ENCODE measurements at places on chromosomes 1 and 21.

DNA sequence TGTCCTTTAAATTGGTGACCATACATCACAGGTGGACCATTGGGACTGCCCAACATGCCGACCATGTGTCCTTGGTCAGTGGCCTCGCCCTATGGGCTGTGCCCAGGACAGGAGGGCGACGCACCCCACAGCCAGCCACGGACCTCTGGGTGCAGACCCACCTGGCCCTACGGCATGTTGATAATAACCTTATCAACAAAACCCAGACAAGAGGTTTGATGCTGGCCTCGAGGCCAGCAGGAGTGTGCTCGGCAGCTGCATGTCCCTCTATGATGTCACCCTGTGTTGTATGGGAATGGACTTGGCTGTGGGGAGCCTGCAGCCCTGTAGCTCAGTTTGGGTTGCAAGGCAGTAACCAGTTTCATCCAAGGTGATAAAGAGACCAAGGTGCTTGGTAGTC lies 32.1 kb downstream of the SLC37A1 start:
- DNase-seq: no peak

DNA sequence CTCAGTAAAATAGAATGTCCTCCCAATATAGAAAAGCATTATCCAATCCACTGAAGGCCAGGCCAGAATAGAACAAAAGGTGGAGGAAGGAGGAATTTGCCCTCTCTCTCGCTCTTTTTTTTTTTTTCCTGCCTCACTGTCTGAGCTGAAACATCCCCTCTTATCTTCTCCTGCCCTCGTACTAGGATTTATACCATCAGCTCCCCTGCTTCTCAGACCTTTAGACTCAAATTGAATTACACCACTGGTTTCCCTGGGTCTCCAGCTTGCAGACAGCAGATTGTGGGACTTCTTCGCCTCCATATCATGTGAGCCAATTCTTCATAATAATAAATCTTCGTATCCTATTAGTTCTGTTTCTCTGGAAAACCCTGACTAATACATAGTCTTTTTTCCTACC lies 4.9 kb upstream of the ZMYM6 start:
- DNase-seq: no peak

DNA sequence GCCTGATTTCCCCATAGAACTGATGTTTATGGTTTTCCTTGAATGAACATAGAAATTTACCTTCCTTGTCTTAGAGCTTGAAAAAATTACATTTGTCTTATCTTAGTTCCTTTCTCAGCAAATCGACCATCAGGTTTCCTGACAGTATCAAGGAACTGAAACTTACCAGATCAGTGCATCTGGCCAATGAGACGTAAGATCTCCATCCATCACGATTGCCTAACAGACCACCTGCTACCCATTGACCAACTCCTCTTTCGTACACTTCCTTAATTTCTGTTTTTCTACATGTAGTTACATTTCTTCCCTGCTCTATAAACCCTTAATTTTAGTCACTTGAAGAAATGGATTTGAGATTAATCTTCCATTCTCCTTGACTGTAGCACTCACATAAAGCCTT lies 57.4 kb upstream of the TMPRSS15 start:
- no peak for DNase-seq

DNA sequence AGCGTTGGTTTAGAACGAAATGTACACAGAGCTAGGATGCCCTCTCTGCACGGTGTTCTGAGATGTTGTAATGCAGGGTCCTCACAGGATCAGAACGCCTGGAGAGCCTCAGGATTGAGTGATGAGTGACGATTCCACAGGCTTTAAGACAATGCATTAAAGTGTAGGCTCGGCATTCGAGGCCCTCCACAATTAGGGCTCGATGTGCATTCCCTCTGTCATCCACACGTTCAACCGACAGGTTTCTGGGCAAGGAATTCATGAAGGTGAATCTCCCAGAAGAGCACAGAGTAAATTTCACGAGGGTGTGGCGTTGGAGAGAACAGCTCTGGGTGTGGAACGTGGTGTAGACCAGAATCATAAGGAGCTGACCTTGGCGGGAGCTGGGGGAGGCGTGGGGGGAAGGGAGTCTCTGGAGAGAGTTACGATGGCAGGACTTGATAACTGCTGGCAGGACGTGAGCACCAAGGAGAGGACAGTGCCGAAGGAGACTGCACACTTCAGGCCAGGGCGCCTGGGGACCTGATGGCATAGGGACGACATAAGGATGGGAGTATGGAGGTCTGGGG lies 51.0 kb upstream of the EFHD2 start:
- no peak for DNase-seq

- no peak for DNase-seq
These were observed 2.3 kb downstream of the PANK4 start for GRCh38 chr1:2523891-2524609.

DNA sequence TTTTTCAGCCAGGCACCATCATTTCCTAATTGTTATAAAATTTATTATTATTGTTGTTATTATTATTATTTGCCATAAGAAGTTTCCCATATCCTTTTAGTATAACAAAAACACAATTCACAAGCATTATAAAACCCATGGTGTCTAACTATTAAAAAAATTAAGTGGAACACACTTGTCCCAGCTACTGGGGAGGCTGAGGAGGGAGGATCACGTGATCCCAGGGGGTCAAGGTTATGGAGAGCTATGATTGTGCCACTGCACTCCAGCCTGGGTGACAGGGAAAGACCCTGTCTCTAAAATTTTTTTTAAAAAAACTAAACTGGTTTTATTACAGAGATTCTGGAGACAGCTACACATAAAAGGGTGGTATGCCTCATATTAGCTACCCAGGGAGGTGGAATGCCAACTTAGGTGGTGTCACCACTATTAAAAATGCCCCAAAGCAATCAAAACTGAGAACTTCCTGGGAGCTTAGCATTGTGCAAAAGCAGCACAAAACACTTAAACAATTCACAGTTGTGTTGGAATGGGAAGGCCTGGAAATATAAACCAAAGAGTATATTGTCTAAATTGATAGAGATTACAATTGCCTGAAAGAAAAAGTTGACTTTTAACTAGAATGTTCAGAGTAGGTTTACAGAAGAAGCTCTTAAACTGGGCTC lies 8.7 kb upstream of the RGS4 start:
- no peak for DNase-seq

DNA sequence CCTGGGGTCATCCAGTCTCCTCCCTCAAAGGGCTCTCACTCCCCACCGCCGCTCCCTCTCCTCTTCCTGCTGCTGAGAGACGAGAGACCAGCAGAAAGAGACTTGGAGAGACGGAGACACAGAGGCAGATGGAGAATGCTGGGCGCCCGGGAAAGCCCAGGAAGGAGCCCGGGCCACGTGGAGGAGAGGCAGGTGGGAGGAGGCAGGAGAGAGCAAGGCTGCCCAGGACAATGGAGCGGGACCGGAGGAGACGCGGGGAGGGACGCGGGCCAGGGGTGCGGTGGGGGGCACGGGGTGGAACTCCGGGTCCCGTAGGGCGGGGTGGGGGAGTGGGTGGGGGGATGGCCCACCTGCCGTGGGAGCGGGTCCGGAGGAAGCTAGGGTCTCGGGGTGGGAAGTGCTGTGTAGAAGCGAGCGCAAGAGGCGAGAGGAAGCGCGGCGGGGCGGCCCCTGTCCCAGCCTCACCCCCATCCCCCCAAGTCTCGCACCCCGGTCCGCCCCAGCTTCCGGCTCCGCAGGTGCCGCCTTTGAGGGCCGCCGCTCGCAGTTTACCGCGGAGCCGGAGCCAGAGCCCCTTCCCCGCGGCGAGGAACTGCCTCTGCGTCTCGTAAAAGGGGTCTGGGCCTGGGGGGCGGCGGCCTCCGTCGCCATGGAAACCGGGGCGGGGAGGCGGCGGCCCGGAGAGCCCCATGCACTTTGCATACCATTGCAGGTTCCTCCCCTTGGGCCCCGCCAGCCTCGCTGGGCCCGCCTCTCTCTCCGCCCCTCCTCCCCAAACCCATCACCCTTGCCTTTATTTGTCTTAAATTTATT lies 11.7 kb upstream of the EPHA2 start:
- no peak for DNase-seq

- DNase-seq: no peak
These were observed 115.1 kb upstream of the PBX1 start for GRCh38 chr1:164443836-164444235.

- no peak for DNase-seq
These were observed 13.5 kb upstream of the TNFRSF8 start for GRCh38 chr1:12049616-12050015.

DNA sequence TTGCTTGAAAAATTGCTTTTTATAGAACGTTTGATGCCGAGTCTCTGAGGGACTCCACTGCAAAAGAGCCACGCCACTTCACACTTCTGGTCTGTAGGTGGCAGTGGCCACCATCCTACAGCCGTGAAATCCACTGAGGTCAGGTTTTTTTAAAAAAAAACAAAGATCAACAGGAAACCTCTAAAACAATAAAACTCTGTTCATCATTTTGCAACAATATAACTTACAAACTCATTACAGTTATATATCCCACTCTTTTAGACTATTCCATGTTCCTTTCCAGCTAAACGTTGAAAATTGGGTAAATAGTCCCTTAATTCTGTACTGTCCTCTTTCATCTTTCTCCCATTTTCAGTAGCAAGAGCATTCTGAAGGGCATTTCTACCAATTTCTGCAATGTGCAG lies 64.6 kb upstream of the FMN2 start:
- no peak for DNase-seq

- DNase-seq: no peak
These were observed 77.5 kb upstream of the PLD5 start for GRCh38 chr1:242602001-242602400.

- DNase-seq: no peak
These were observed 89.4 kb downstream of the DTL start for GRCh38 chr1:212124690-212125582.

DNA sequence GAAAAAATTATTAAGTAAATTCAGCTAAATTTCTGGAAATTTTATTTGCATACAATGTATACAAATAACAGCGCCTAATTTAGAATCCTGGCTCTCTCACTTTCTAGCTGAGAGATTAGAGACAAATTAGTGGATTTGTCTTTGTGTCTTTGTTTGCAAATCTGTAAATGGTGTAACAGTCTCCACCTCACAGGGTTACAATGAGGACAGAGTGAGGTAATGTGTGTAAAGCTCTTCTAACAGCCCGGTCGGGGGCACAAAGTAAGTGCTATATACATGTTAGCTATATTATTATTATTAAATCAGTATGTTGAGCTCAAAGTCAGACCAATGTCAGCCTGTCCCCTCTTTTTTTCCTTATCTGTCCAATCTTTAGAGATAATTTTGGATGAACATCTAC lies 5.0 kb upstream of the ADAMTSL4 start:
- no peak for DNase-seq

DNA sequence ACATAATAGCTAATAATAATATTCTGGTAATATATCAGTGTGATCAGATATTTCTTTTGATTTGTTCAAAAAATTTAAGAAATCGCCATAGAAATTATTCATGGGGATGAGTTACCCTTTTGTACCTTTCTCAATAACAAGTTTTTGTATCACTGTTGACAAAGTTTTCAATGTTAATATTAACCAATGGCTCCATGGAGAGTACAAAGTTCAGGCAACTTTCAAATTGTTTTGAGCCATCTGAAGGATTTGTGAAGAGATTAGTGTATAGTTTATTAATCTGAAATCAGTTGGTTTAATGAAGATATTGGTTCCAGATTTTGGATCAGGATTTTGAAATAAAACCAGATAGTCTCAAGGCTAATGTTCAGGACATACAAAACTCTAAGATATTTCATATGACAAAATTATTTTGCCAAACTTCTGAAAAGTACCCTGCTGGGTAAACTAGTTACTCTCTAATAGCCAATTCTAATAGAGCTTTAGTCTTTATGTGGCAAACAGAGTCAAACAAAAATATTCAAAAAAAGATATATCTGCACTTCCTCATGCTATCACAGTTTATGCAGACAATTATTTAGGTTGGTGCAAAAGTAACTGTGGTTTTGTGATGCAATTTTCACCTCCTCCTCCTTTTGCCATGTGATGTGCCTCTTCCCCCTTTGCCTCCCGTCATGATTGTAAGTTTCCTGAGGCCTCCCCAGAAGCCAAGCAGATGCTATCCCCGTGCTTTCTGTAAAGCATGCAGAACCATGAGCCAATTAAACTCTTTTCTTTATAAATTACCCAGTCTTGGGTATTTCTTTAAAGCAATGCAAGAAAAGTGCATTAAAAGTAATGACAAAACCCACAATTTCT lies 1105.0 kb downstream of the PLA2G4A start:
- no peak for DNase-seq

GRCh38 chr1:54325284-54325683 lies 80.9 kb downstream of the SSBP3 start:
- DNase-seq: no peak

- no peak for DNase-seq
These were observed 17.6 kb upstream of the TNFRSF1B start for GRCh38 chr1:12148958-12149790.

- DNase-seq: no peak
These were observed 529.4 kb downstream of the KIF26B start for GRCh38 chr1:245684166-245684565.

DNA sequence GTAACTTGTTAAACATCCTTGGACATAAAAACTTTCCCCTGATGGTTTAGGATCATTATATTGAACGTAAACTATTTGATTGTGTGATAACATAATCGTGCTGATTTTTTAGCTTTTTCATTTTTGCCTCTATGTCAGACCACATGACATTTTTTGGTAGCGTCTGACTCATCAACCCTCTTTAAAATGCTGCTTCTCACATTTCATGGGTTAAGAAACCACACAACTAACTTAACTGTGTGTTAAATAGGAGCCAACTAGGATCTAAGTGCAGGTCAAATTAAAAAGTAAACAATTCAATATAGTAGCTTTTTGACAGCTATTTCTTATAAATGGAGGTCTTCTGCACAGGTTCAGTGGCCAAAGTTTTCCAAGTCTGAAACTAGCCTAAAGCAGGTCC lies 9.8 kb downstream of the BTG3 start:
- no peak for DNase-seq

DNA sequence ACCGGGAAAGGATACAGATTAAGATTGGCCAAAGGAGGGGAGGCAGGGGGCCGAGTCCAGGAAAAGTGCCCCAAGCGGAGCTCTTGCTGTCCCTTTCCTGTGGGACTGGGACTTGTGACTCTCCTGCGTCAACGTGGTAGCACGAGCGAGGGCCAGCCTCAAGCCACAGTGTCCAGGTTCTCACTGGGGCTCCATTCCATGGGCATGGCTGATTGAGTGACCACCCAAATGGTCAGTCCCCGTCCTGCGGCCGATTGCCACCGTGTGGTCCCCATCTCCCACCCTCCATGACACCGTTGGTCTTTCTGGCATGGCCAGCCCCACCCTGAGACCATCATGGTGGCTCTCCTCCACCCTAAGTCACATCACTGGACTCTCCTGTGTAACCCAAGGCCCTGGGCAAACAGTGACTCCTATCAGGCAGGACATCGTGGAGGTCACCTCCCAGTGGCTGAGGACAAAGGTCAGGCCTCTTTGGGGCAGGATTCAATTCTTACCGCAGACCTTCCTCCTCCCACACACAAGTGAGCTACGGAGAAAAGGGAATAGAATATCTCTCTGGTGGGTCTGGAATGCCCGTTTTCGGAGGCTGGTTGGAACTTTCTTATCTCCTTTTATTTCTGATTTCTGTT lies 8.9 kb upstream of the C1orf174 start:
- no peak for DNase-seq

DNA sequence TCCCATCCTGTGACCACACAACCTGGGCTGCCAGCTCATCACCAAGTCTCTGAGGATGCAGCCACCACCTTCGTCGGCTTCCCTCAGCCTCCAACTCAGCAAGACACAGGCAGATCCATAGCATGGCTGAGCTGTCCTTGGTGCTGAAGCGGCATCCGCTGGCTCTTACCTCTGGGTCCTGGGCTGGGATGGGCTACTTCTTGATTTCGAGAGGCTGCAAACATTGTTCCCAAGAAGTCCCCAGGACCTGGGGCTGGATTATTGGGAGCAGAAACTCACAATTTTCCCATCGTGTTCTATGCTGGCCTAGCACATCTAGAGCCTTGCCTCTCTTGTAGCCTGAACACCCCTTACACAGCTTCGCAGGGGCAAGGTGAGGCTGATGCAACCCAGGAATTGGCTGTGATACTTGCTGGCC lies 24.9 kb upstream of the C1QA start:
- peak; percentile 5 for DNase-seq

Data from keratinocyte (primary cell).